ENCODE measurements at places on chromosomes 13 and 19.

DNA sequence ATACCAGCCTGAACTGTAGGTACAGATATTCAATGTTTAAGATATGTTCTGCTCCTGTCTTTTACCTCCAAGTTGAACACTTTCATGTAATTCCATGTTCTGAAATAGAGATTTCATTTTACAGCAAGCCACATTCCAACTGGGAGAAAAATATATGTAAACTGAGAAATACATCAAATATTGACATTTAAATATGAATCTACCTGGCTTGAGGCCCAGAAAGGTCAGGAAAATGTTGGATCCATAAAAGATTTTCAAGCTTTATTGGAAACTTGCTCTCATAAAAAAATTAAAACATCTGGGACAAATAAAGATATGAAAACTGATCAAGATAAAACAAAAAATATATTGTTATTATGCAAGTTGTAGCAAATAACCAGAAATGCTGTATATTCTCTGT, 1078.7 kb upstream of the ATXN8OS start:
- DNase-seq, result no peak

- DNase-seq, result no peak
Measured at GRCh38 chr13:51590971-51591627, 6.8 kb downstream of the WDFY2 start.

DNA sequence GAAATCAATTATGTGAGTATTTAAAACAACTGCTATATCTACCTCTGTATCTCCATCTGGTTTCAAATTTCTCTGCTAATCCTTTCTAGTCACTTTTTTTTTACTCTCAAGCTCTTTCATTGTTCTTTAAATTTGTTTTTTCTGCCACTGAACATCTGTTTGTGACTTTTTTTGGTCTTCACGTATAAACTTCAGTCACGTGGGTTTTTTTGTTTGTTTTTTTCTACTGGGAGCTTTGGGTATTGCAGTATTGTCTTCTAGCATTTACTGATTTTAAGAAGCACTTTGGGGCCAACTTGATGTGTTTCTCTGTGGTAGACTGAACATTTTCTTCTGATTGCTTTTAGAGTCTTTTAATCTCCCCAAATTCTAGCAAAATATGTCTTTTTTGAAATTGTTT, 262.6 kb upstream of the RXFP2 start:
- no peak for DNase-seq

GRCh38 chr19:8097681-8098567, 45.4 kb downstream of the CCL25 start:
- DNase-seq, result no peak

GRCh38 chr19:35123573-35123972, 8.0 kb downstream of the FXYD3 start:
- DNase-seq, result no peak

DNA sequence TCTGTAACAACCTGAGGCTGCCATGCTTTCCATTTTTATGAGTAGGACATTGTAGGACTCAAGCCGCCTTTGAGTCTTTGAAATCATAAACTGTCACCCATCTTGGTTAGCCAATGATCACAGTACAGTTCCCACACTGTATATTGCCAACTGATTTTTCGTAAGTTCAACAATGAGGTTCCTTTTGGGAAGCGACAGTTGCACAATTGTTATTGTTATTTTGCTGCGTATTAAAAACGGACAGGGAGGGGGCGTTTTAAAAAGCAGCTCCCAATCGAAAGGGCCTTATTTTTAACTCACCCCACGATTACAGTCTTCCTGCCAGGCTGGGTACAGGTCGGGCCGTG, 601 bp downstream of the SLC46A3 start:
- DNase-seq, result no peak

GRCh38 chr13:18993884-18994660, 187.6 kb downstream of the TUBA3C start:
- no peak for DNase-seq

DNA sequence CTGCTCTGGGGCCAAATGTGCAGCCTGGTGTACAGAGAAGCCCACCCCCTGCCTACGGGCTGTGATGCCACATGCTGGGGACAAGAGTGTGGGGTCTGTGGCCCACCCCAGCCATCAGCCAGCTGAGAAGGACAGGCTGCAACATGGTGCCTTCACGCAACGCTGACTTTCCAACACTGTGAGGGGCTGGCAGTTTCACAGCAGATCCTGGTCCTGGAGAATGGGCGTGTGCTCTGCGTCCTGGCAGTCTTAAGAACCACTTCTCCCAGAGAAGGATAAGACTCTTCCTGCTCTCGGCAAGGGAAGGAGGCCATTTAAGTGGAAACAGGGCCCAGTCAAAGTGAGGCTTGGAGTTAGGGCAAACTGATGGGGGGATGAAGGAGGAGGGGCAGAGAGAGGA, 4.6 kb downstream of the LRRC4B start:
- DNase-seq, result no peak

GRCh38 chr13:70893832-70894231, 785.6 kb upstream of the KLHL1 start:
- peak; percentile 42 for DNase-seq

DNA sequence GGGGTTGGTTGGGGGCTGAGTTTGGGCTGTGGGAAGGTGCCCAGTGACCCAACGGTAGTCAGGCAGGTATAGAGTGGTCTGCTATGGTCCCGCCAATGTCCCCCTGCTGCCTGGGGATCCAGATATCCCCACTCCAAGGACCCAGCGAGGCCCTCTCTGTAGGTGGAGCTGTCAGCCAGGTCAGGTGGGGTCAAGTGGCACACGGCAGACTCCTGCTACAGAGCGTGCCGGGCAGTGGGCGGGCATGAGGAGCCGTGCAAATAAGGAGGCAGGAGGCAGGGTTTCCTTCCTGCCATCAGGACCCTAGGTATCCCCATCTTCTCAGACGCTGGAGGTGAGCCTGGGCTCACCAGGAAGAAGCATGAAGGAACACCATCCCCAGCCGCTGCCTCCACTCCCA, 14.9 kb downstream of the EVI5L start:
- DNase-seq, result no peak

DNA sequence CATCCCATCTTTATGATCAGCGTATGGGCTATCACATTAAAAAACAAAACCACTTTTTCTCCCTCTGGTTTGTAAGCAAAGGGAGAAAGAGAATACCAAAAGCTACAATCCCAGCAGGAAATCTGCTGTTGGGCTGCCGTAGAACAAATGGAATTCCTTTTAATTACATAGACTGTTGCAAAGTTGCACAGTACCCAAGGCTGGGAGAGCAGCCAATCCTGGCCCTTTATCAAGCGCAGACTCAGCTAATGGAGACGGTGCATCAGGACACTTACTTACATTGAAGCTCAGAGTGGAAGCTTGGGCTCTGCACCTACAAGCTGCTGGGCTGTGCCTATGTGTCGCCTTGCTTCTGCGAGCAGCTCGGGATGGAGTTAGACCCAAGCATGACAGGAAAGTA, 15.2 kb downstream of the CCNA1 start:
- no peak for DNase-seq

GRCh38 chr13:73966331-73966730, 167.9 kb downstream of the KLF12 start:
- DNase-seq, result no peak

GRCh38 chr13:102658660-102659059, 36.2 kb downstream of the METTL21C start:
- DNase-seq, result no peak

DNA sequence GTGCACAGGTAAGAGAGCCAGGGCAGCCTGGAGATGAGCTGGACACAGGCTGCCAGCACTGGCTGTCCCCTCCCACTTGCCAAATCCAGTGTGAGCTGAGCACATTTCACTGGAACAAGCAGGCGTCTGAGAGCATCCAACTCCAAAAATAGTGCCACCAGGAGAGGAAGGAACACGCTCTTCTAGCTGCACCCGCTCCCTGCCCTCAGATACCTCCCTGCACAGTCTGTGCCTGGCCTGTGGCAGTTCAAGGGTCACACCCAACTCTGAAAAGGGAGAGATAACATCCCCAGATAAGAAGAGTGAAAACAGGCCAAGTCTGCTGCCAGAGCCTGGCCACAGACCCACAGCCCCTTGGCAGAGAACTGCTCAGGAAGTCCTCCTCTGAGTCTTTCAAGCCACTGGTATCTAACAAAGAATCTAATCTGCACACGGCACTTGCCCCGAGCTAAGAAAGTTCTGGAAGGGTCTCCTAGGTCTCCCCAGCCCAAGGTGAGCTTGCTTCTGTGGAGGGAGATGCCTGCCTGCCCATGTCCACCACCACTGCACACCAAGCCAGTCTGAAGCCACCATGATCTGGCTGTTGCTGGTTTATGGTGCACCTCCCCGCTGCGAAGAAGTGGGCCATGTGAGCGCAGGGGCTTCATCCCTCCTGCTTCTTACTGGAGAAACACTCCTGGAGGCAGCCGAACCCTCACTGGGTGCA, 14.7 kb downstream of the ELL start:
- no peak for DNase-seq

GRCh38 chr19:49442354-49442753, 1.0 kb upstream of the SLC17A7 start:
- DNase-seq, result no peak

GRCh38 chr19:12774588-12775555, at the start of gene HOOK2:
Gene HOOK2, minus strand, starts transcription at chr19:12775552. Its CDS starts 103 bp downstream, at chr19:12775449.
- DNase-seq, result no peak

DNA sequence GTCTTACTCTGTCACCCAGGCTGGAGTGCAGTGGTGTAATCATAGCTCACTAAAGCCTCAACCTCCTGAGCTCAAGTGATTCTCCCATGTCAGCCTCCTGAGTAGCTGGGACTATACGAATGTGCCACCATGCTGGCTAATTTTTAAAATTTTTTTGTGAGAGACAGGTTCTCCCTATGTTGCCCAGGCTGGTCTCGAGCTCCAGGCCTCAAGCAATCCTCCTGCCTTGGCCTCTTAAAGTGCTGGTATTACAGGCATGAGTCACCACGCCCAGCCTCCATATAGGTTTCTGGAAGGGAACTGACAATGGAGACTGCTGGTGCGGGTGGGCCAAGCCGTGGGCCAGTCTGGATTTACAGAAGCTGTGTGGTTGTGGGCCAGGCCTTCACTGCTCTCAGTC, 189.2 kb downstream of the URI1 start:
- DNase-seq, result no peak

- peak; percentile 84 for DNase-seq
Measured at GRCh38 chr19:8148410-8149260, 757 bp downstream of the FBN3 start.

- no peak for DNase-seq
Measured at GRCh38 chr13:67328895-67329294, 98.8 kb upstream of the PCDH9 start.

GRCh38 chr13:41710771-41711170, 250.1 kb downstream of the VWA8 start:
- no peak for DNase-seq

DNA sequence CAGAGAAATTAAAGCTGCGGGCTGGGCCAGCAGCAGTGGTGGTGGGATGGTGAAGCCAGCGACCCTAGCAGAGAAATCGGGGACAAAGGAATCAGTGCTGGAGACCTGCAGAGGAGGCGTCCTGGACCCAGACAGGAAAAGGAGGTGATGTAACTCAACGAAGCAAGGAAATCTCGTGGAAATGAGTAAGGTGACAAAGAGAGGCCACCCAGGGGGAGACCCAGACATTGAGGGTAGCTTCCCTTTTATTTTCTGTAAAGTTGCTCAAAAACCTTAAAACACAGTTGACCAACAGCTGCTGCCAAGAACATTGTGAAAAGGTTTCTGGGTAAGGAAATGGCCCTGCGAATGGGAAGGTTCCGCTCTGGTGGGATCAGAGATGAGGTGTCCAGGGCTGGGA, 13.3 kb upstream of the RETN start:
- no peak for DNase-seq

- no peak for DNase-seq
Measured at GRCh38 chr19:2415281-2415972, 12.0 kb downstream of the TIMM13 start.

GRCh38 chr19:35507561-35507960, 5.9 kb downstream of the DMKN start:
- no peak for DNase-seq

GRCh38 chr13:94433055-94433961, 46.2 kb downstream of the DCT start:
- peak; percentile 13 for DNase-seq

- no peak for DNase-seq
Measured at GRCh38 chr13:112838038-112838841, 130.8 kb upstream of the MCF2L start.

GRCh38 chr13:106490569-106491321, 44.7 kb downstream of the EFNB2 start:
- DNase-seq, result no peak

DNA sequence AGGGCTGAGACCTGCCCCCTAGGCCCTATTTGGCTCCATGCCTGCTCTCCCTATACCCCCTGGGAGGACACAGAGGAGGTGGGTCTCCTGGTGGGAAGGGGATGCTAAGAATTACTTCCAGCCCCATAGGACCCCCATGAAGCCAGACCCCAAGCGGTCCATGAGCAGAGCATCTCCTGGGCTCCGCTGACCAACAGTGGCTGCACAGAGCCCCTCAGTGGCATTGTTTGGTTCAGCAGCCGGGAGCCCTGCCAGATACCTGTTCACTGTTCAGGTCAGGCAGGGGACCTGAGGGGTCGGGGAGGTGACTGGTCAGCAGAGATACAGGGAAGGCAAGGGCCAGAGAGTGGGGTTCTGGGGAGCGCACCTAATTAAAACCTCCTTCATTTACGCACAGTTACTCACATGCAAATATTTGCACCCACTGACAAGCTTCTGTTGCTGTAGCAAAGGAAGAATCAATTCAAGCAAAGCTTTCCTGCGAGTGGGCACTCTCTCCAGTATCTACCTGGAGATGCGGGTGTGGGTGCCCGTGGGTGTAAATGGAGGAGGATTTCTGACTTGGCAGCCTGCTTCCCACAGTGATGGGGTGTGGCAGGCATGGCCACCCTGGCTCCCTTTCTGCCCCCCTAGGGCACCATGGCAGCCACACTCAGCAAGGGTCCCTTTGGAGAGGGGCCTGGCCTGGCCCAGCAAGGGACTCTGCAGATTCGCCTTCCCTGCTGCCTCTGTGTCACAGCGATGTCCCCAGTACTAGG, 83.5 kb downstream of the CHST8 start:
- no peak for DNase-seq

- no peak for DNase-seq
Measured at GRCh38 chr13:99322297-99323103, 15.3 kb upstream of the GPR183 start.

DNA sequence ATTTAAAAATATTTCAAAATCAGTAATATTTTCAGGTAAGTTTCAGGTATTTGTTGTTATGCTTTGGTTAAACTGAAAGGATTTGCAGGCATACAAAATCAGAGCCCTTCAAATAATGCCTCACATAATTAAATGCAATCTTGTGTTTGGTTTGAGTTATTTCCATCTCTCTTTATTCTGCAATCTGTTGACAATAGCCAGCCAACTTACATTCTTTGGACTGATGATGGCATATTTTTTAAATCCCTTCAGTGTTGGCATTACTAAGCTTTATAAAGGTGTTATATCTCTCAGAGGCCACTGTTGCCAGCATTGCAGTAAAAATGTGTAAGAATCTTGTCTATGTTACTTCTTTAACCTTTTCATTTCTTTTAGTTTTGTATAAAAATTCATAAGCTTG, 257.2 kb upstream of the RFC3 start:
- DNase-seq, result no peak

DNA sequence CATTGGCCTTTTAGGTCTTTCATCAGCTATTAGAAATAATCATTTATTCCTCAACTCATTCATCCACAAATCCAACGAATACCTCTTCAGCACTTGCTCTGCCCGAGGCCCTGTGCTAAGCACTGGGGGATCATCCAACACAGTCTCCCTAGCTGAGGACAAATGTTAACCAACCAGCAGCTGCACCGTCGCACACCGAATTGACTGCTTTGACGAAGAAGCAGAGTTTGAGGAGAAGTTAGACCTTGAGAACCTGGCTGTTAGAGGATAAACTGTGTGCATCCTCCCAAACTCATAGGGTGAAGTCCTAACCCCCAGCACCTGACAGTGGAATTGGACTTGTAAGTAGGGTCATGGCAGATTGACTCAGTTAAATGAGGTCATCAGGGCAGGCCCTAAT, 170.9 kb downstream of the USP12 start:
- DNase-seq, result no peak

Measured in NT2/D1 (cell line).